ENCODE measurements at places on chromosomes 5 and 9.

DNA sequence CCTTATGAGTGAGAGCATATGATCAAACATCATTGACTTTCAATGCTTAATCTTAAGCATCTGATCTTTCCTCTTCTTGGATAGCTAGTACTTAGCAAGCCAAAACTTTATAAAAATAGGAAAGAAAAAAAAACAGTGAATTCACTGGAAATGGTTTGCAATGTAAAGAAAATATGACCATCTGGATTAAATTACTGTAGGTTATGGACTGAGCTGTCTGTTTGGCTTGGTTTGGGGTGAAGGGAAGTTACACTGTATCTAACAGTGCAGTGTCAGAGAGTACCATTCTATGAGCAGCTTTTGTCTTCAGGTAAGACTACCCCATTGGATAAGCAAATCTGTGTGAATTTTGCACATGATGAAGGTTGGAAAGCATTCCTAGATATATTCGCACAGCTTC is 151.4 kb downstream of the TLE1 start:
- no peak for DNase-seq

DNA sequence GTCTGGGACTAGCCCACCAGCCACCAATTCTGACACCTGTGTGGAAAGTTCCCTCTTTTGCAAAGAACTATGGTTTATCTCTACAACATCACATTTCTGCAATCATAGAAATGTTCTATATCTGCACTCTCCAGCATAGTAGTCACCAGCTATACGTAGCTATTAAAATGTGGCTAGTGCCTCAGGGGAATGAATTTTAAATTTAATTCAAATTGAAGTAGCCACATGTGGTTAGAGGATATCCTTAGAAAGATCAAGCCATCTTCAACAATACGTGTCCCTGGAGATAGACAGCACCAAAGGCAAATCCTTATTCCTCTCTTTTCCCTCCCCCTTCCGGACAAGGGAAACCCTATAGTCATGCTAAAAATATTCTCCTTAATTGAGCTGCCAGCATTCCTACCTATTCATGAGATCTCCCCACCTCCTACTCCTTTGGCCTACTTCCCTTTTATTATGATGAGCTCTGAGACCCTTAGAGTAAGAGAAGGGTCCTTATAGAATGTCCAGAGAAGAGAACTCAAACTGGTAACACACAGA is 11.1 kb downstream of the LCP2 start:
- no peak for DNase-seq

DNA sequence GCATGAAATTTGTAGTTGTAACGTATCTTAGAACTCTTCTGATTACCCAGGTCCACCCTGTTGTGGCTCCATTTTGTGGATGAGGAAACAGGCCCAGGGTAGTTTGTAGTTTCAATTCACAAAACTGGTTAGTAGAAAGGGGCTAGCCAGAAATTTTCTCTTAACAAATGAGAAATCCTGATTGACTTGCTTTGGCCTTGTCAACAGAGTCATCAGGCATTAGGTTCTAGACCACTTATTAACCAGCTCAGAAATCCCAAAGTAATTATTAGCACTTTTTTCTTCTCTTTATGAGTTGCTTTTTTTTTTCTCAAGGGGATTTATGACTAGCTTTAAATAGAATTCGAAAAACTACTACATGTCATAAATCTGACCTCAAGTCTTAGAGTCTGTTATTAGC is 160.2 kb downstream of the SH3GL2 start:
- no peak for DNase-seq

GRCh38 chr5:96537386-96537785 is 104.3 kb upstream of the PCSK1 start:
- DNase-seq: no peak

- DNase-seq: no peak
Observed at GRCh38 chr9:110446171-110446570, 108.5 kb upstream of the TXNDC8 start.

Data from SW480 (cell line).